M059J (cell line): ENCODE measurements at places on chromosomes 7 and 10. TPM values are rescaled to one million over a fixed set of nuclear protein-coding genes. Genes with fewer than 3 reads are reported as not detected.

- DNase-seq, result peak; percentile 54
Observed at GRCh38 chr7:134777908-134778580, 1.4 kb upstream of the CALD1 start.

DNA sequence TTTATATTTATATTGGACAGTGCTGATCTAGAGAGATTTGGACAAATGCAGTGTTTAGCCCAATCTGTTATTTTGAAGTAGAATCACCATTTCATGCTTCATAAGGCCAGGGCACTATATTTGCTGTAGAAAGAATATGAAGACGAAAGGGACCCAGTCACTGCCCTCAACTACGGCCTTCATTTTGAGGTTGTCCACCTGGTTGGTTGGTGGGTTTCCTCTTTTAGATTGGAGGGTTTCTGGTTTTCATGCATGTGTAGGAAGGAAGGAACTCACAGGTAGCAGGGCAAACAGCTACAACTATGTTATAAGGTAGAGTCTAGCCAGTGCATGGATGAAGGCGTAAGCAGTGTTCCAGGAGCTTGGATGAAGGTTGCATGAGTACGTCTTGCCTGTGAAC, 56.3 kb downstream of the ARID5B start:
- DNase-seq, result no peak

GRCh38 chr7:154886591-154886990, 116.3 kb downstream of the PAXIP1 start:
- DNase-seq, result peak; percentile 4

DNA sequence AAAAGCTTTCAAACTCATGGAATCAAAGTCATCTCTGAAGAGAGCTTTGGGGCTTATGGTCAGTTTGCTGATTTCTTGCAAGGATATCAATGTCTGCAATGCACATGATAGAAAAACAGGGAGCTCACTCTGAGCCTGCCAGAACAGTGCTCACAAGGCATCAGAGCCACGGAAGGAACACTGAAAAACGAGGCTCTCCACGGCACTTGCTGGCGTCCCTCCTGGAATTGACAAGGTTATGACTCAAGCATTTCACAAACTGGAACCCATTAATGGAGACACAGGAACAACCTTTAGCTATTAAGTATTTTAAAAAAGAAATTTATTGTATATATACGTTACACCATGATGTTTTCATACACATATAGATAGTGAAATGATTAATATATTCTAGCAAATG, 266.3 kb downstream of the KCND2 start:
- no peak for DNase-seq

NUTM2E gene
- 0.05 TPM in 1 of 2 replicates, not detected in the other for total RNA-seq

GRCh38 chr10:4351723-4352413, 474.1 kb upstream of the AKR1E2 start:
- DNase-seq, result peak; percentile 54
